Hematopoietic multipotent progenitor cell treated with erythropoietin and hydrocortisone succinate and interleukin-3 and kit ligand, for 15 days (in vitro differentiated cells): ENCODE measurements at places on chromosomes 3 and 15.

DNA sequence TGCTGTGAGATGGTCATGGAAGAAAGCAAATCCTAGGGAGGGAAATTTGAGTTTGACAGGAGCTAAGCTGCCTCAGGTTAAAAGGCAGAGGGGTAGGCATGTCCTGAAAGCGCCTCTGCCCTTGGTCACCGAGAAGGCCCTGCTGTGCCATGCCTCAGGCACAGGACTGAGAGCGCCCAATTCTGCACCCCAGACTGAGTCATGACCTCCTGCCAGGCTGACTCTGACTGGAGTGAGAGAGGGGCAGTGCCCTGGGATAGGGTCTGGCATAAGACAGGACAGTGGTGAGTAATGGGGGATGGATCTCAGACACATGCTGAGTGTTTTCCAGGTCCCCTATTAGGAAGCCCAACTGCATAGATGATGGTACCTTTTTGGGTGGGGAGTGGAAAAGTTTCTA, 44.4 kb downstream of the EPHB1 start:
- DNase-seq = no peak

DNA sequence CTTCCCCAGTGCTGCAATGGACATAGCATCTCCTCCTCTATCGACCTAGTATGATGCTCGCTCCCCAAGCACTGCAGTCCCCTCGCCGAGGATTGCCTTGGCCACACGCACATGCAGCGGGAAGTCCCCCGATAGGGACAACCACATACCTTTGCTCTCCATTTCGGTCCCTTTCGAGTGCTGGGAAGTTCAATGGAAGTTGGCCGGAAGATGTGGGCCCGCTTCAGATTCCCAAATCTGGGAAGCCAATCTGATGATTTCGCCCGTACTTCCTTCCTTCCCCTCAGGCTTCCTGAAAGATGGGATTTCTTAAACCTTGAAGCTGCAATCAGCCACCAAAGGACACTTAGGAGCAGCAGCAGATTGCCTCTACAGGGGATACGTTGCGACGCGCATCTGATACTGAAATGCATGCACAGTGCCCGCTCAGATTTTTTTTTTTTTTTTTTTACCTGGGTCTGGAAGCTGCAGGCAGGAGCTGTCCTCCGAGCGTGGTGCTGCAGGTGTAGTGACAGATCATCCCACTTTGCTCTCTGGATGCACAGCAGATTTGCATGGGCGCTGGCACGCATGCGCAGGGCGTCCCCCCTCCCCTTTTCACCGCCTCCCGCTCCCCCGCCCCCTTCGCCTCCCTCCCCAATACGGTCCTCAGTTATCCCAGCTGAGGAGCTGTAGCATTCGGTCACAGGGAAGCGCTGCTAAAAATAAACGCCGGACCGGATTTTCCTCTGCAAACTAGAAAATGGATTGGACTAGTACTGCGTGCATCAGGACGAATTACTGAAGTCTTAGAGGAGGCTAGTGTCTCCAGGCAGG, at the start of gene FGF12:
TSS of gene FGF12 (minus strand) at position 510 of the 816 bp plus-strand sequence.
- no peak for DNase-seq

- peak; percentile 46 for DNase-seq
Measured at GRCh38 chr15:43215961-43216360, 4.9 kb downstream of the EPB42 start.

DNA sequence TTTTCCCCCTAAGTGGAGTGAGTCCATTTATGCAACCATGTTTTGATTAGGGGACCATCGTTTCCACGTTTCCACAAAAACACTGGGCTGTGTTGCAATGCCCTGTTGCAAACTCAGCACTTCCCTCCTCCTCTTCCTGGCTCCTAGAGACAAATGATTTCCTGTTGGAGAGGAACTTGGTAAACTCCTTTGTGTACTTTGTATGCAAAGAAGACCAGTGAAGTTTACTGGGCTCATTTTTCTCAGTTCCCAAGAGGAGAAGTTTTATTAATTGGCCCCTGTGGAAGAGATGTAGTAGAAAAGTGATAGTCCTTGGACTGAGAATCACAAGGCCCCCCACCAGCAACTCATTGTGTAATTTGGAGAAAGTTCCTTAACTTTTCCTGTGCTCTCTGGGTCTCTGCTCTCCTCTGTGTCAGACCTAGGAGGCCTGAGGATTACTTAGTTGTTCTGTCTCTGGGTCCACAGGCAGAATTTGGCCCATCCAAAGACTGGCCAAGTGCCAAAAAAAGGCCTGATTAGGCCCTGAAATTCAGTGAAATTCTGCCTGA, 95.0 kb downstream of the ATG7 start:
- no peak for DNase-seq

GRCh38 chr15:71735385-71735757, 75.0 kb upstream of the NR2E3 start:
- no peak for DNase-seq
